NCI-H1048 (cell line): ENCODE measurements at places on chromosomes 11 and 22.

DNA sequence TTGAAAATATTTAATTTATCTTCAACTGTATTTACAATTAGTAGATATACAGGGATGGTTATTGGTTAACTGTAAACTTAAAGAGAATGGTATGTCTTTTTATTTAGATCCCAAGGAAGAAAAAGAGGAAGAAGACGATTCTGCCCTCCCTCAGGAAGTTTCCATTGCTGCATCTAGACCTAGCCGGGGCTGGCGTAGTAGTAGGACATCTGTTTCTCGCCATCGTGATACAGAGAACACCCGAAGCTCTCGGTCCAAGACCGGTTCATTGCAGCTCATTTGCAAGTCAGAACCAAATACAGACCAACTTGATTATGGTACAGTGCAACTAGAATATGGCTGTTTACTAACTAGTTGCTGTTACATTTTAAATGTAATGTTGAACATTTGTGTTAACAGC, 12.7 kb upstream of the CNTF start:
- DNase-seq, result no peak

- no peak for DNase-seq
Observed at GRCh38 chr11:70577258-70577603, 178.9 kb downstream of the CTTN start.

- no peak for DNase-seq
Observed at GRCh38 chr11:63613517-63614135, 607 bp downstream of the PLAAT3 start.

- no peak for DNase-seq
Observed at GRCh38 chr11:90355200-90355599, 132.4 kb upstream of the CHORDC1 start.

DNA sequence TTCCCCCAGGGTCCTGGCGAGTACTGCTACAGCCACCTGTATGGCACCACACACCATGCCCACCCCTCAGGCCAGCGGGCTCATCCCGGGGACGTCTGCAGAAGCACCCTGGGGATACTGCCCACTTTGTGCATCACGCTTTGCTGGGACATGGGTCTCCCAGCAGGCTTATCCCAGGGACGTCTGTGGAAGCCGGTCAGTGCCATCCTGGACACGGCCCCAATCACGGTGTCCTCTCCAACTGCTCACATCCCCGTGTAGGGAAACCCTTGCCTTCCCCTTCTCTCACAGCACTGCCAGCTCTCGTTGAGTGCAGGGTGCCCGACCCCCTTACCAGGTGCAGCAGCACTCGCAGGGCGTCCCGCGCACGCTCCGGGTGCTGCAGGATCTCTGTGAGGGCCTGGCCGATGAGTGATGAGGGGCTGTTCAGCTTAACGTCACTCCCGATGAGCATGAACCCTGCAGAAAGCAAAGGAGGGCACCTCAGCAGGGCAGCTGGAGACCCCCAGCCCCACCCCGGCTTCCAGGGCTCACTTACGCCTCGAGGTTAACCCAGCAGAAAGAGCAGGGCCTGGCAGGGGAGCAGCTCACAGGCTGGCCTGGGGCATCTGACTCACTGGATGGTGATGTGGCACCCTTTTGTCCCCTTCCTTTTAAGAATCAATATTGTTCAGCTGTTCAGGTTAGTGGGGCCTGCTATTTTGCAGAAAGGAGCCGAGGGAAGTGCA, 76.9 kb upstream of the PITPNB start:
- no peak for DNase-seq
